ENCODE measurements at places on chromosomes 11 and 22.

GRCh38 chr11:114192841-114193389 lies 103.3 kb upstream of the NNMT start:
- no peak for DNase-seq

DNA sequence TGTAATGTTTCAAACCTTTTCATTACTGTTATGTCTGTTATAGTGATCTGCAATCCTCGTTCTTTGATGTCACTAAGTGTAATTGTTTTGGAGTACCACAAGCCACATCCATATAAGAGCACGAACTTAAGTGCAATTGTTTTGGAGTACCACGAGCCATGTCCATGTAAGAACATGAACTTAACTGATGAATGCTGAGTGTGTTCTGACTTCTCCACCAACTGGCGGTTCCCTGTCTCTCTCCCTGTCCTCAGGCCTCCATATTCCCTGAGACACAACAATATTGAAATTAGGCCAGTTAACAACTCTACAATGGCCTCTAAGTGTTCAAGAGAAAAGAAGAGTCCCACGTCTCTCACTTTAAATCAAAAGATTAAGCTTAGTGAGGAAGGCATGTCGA lies 23.5 kb downstream of the TESMIN start:
- no peak for DNase-seq

GRCh38 chr11:133173810-133174412 lies 358.4 kb downstream of the OPCML start:
- DNase-seq = no peak

- DNase-seq = peak; percentile 38
Measured at GRCh38 chr11:19187833-19188258, 13.9 kb downstream of the CSRP3 start.

GRCh38 chr11:132444911-132445310 lies 1074.5 kb downstream of the NTM start:
- DNase-seq = no peak

GRCh38 chr22:50376085-50376651 lies 33.0 kb downstream of the PPP6R2 start:
- DNase-seq = no peak
